ENCODE measurements at places on chromosomes 1 and 21. TPM values are rescaled to one million over a fixed set of nuclear protein-coding genes. Genes with fewer than 3 reads are reported as not detected.

Gene WNT9A
- total RNA-seq = 1.1 TPM

Gene SLC2A5
- total RNA-seq = 2.3 TPM

Gene HYI
- 79.3 TPM for total RNA-seq

Gene MYOG
- total RNA-seq = not detected

Gene CCDC17
- 2.3 TPM for total RNA-seq

Gene DENND2C
- 5.9 TPM for total RNA-seq

DNA sequence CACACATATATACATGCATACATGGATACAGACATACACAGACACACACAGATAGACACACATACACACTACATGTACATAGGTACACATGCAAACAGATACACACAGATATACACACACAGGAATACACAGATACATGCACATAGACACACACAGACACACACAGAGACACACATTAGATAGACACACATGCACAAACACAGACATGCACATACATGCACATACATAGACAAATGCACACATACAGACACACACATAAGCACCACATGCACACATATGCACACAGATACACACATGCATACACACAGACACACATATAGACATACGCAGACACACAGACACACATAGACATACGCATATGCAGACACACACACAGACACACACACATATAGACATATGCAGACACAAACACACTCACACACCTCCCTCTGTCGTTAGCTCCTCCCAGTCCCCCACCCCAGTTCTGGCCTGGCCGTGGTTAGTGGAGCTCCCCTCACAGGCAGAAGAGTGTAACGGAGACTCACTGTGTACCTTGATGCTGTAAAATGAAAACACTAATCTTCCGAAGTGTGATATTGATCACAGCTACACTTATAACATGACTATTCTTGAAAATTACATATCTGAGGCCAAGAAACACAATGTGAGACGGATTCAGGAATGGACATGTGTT is 7.6 kb downstream of the UBASH3A start:
- no peaks in the 10 kb centered on the region for H3K27me3 ChIP-seq
- DNase-seq = no peak
- no peaks in the 10 kb centered on the region for H3K36me3 ChIP-seq
- no peak overlapping the region for H3K4me3 ChIP-seq
- no peaks in the 10 kb centered on the region for H3K4me1 ChIP-seq

DNA sequence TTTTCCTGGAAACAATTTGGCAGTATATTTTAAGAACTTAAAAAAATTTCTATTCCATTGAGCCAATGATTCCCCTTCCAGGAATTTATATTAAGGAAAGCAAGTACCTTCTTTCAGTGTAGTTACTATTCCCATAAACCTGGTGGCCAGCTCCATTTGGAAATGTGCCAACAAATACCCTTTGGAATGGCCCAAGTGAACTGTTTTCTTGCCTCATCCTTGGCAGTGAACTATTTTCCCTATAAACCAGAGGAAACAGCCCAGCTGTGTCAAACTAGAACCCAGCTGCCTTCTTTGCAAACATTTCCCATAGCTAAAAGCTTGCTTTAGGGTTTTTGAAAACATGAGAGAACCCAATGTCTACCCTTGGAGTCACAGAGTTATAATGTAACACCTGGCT is 496.9 kb downstream of the NEGR1 start:
- no peaks in the 10 kb centered on the region for H3K36me3 ChIP-seq
- H3K4me1 ChIP-seq = no peaks in the 10 kb centered on the region
- DNase-seq = no peak

DNA sequence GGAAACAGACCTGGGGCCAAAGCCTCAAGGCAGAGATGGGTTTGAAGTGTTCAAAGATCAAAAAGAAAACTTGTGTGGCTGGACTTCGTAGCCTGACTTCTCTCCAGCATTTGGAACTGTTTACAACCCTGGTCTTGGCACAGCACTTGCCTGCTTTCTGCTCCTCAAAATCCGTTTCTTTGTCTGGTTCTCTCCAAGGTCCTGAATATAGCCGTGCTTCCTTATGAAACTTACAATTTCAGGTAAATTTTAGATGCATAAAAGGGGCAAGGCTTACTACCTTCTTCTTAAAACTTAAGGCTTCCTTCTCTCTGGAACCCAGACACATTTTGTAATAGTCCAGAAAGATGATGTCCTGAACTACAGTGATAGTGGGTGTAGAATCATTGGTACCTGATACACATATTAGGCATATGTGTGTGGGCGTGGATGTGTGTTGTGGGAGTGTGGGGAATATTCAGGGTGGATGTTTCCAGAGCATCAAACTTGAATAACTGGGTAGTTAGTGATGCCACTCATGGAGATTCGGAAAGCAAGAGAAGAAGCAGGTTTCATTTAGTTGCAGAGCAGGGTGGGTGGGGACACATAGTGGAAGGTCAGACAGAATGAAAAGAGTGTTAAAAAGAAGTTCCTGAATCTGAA is 26.4 kb upstream of the FAM78B start:
- no peaks in the 10 kb centered on the region for H3K27me3 ChIP-seq
- DNase-seq = no peak
- H3K36me3 ChIP-seq = no peaks in the 10 kb centered on the region

GRCh38 chr1:98205291-98206017 is 284.6 kb upstream of the DPYD start:
- no peak overlapping the region for H3K4me3 ChIP-seq
- H3K27ac ChIP-seq = no peak overlapping the region
- no peaks in the 10 kb centered on the region for H3K36me3 ChIP-seq
- no peak for DNase-seq
- H3K27me3 ChIP-seq = no peaks in the 10 kb centered on the region

DNA sequence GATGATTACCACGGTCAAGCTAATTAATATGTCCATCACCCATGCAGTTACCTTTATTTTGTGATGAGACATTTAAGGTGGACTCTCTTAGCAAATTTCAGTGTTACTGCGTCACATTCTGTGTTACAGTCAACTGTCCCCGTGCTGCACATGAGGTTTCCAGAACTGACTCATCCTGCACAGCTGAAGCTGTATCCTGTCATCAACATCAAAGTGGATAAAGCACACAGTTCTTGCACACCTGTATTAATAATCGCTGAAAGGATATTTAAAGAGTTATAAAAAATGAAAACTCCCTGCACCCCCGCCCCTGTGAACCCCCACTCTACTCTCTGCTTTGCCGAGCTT is 3.4 kb upstream of the KRTAP10-5 start:
- H3K4me3 ChIP-seq = no peak overlapping the region
- no peak for DNase-seq
- H3K27me3 ChIP-seq = no peaks in the 10 kb centered on the region
- no peak overlapping the region for H3K27ac ChIP-seq
- H3K36me3 ChIP-seq = no peaks in the 10 kb centered on the region

- H3K36me3 ChIP-seq = no peaks in the 10 kb centered on the region
- no peak for DNase-seq
- H3K27me3 ChIP-seq = no peaks in the 10 kb centered on the region
- H3K4me3 ChIP-seq = no peak overlapping the region
- no peaks in the 10 kb centered on the region for H3K4me1 ChIP-seq
Measured at GRCh38 chr1:226725897-226726267, 13.2 kb downstream of the ITPKB start.

DNA sequence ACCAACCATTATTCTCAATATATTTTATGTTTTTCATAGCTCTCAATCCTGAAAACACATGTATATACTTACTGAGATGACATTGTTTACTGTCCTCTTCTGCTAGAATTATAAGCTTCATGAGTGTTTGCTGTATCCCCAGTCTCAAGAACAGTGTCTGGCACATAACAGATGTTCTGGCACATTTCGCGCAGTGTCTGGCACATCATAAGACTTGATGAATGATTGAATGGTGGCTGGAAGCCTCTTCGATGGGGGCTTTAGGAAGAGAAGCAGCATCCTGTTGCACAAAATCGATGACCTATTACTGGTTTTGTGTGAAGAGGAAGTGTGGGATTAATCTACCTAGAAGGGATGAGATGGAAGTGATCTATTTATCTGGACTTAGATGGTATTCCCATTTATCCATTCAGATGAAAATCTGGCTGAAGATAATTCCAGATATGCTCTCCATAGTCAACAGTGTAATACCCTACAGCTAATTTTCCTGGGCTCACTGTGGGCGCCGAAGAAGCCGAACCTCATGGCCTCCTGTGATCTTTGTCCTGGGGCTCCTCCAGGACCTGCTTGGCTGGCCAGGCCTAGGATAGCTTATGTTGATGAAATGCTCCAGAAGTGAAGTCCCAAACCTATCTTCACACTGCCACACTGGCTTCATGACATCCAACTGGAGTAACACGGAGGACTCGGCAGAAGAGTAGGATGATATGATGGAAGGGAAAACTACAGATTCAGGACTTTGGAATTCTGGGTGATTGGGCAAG is 26.5 kb downstream of the CD34 start:
- H3K4me1 ChIP-seq = no peaks in the 10 kb centered on the region
- no peaks in the 10 kb centered on the region for H3K36me3 ChIP-seq
- no peak overlapping the region for H3K4me3 ChIP-seq
- peak overlapping the region; percentile 9 for H3K27ac ChIP-seq
- no peaks in the 10 kb centered on the region for H3K27me3 ChIP-seq

DNA sequence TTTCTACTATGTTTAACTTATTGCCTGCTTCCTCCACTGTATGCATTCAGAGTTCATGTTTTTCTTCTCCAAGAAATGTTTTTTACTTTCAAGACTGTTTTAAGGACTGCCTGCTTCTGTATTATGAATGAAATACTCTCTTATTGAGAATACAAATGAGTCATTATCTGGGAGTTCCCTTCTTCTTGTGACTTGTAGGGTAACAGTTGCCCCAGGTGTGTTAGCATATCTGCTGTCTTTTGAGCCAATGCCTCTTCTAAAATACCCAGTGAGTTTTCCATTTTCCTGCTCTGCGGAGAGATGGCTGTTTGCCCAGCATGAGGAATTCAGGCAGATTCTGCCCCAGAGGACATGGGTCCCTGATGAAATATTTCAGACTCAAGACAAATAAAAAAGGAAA is 34.1 kb upstream of the ST6GALNAC5 start:
- no peaks in the 10 kb centered on the region for H3K27me3 ChIP-seq
- H3K27ac ChIP-seq = peak overlapping the region; percentile 80

GRCh38 chr1:165531021-165531420 is 12.8 kb upstream of the LRRC52 start:
- no peak overlapping the region for H3K27ac ChIP-seq
- H3K27me3 ChIP-seq = no peaks in the 10 kb centered on the region
- no peaks in the 10 kb centered on the region for H3K36me3 ChIP-seq
- H3K4me3 ChIP-seq = no peak overlapping the region

Measured in breast epithelium (tissue), 4 donors.